ENCODE measurements at places on chromosomes 7 and 10.
A peak's percentile ranks its signal among the peaks of the same experiment; 100 is the strongest.

GRCh38 chr10:74924251-74924963 is 98.0 kb downstream of the KAT6B start:
- peak overlapping the region; percentile 78 for H3K27ac ChIP-seq
- peaks cover 14% of the 10 kb centered on the region for H3K4me1 ChIP-seq
- peak; percentile 94 for DNase-seq
- H3K36me3 ChIP-seq: no peaks in the 10 kb centered on the region
- peak overlapping the region; percentile 57 for H3K4me3 ChIP-seq
- no peaks in the 10 kb centered on the region for H3K27me3 ChIP-seq

DNA sequence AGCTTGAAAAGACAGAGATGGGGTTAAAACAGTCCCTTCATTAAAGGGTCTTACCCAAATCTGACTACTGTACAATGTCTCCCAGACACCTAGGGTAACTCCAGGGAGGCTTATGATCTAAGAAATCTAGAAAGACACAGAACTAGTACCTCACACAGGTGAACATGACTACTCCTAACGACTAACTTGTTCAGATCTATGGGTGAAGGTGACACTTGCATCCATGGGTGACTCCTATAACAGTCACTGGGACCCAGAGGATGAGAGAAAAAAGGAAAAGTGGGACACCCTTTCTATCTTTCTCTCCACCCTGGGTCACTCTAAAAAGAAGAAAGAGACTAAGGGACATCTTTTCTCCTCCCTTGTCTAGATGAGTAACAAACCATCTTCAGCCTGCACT is 19.2 kb downstream of the AKR1C8 start:
- no peaks in the 10 kb centered on the region for H3K27me3 ChIP-seq
- H3K36me3 ChIP-seq: no peaks in the 10 kb centered on the region
- no peak overlapping the region for H3K27ac ChIP-seq
- no peak overlapping the region for H3K4me3 ChIP-seq
- peak; percentile 5 for DNase-seq
- H3K4me1 ChIP-seq: no peaks in the 10 kb centered on the region

GRCh38 chr7:69550991-69551390 is 47.3 kb upstream of the AUTS2 start:
- H3K36me3 ChIP-seq: no peaks in the 10 kb centered on the region
- H3K27ac ChIP-seq: no peak overlapping the region
- no peak for DNase-seq
- peaks cover 12% of the 10 kb centered on the region for H3K27me3 ChIP-seq
- H3K4me1 ChIP-seq: no peaks in the 10 kb centered on the region
- no peak overlapping the region for H3K4me3 ChIP-seq

DNA sequence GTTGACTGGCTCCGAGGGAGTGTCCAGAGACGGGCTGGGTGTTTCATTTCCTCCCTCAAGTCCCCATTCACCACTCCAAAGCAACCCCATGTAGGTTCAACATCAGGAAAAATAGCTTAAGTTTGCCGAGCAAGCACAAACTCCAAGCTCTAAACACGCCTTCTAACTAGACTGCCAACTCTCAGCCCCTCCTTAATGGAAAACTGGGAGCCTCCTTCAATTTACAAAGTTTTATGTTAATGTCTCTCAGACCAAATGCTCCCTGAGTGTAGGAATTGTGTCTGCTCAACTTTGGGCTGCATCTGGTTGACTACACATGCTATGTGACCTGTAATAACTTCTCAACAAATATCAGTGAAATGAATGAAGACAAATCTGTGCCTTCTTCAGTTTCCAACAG is 87.5 kb downstream of the FAM204A start:
- no peaks in the 10 kb centered on the region for H3K36me3 ChIP-seq
- no peak for DNase-seq
- no peak overlapping the region for H3K27ac ChIP-seq
- H3K4me3 ChIP-seq: no peak overlapping the region

GRCh38 chr10:115219203-115219602 is 126.0 kb downstream of the ATRNL1 start:
- no peak overlapping the region for H3K27ac ChIP-seq
- no peaks in the 10 kb centered on the region for H3K27me3 ChIP-seq
- peaks cover 1% of the 10 kb centered on the region for H3K4me1 ChIP-seq

GRCh38 chr7:85890244-85890811 is 703.5 kb upstream of the SEMA3D start:
- no peak overlapping the region for H3K4me3 ChIP-seq
- no peaks in the 10 kb centered on the region for H3K36me3 ChIP-seq
- no peak overlapping the region for H3K27ac ChIP-seq
- no peaks in the 10 kb centered on the region for H3K27me3 ChIP-seq

GRCh38 chr10:76231286-76231934 is 800.0 kb downstream of the LRMDA start:
- peak; percentile 47 for DNase-seq
- no peaks in the 10 kb centered on the region for H3K27me3 ChIP-seq
- H3K4me3 ChIP-seq: no peak overlapping the region
- no peaks in the 10 kb centered on the region for H3K4me1 ChIP-seq
- no peaks in the 10 kb centered on the region for H3K36me3 ChIP-seq

- H3K36me3 ChIP-seq: no peaks in the 10 kb centered on the region
- H3K4me3 ChIP-seq: no peak overlapping the region
- H3K4me1 ChIP-seq: no peaks in the 10 kb centered on the region
- no peak overlapping the region for H3K27ac ChIP-seq
These were observed 649.1 kb downstream of the INHBA start for GRCh38 chr7:41053820-41054219.

DNA sequence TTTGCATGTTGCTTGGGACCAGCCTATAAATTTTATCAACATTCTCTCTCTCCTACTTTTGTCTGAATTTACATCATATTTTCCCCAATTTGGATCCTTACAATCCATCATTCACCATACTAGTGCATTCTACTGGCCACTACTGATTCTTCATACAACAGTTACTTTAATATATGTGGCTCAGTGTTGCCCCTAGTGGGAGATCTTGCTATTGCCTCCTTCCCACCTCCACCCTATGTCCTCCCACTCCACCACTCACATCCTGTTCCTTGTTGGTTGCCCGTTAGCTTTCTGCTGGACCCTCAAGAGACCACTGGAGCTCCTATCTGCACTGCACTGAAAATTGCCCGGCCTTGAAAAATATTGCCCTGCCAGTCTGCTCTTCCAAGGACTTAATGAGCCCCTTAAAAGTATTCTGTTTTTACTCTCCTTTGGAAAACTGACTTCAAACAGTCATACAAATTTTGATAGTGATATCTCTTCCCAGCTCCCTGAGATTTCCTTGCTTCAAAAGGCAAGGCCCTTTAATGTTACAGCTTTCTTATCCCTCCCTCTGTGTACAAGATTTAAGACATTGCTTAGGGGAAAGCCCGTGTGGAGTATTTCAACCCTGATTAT is 243.2 kb upstream of the TMEM229A start:
- no peaks in the 10 kb centered on the region for H3K4me1 ChIP-seq
- H3K36me3 ChIP-seq: no peaks in the 10 kb centered on the region
- H3K27me3 ChIP-seq: no peaks in the 10 kb centered on the region

GRCh38 chr7:3914051-3914775 is 613.2 kb downstream of the SDK1 start:
- H3K36me3 ChIP-seq: no peaks in the 10 kb centered on the region
- peak; percentile 24 for DNase-seq
- no peaks in the 10 kb centered on the region for H3K27me3 ChIP-seq
- peaks cover 11% of the 10 kb centered on the region for H3K4me1 ChIP-seq
- no peak overlapping the region for H3K27ac ChIP-seq

GRCh38 chr10:96287392-96288105 is 16.2 kb upstream of the BLNK start:
- no peak overlapping the region for H3K4me3 ChIP-seq
- no peaks in the 10 kb centered on the region for H3K36me3 ChIP-seq
- H3K27ac ChIP-seq: peak overlapping the region; percentile 83
- no peaks in the 10 kb centered on the region for H3K27me3 ChIP-seq
- H3K4me1 ChIP-seq: peaks cover 2% of the 10 kb centered on the region

DNA sequence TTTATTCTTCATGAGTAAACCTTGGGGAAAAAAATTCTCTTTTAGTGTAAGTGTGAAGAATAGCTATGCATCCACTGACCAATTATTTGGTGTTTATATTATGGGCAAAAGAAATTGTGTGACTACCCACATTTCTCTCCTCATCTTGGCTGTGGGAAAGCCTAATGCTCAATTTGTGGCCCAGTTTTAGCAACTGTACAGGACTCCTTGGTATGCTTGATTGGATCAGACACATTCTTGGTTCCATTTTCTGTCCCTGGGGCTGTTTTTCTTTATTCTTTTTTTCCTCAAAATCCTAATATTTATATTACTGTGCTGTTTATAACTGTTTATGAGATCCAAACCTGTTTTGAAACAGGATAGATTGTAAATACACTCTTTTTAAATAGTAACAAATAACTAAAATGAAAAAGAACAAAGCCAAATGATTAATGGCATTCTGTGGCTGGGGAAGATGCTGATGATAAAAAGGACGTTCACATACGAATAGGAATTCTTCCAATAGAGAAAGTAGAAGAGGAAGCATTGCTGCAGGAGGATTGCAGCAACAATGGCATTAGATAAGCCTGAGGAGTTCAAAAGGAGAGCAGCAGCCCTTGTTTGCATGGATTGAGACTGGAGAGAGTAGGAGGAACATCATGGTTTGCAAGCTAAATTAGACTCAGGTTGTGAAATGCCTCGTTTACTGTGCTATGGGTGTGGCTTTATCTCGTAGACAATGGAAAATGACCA is 580.5 kb downstream of the INHBA start:
- H3K36me3 ChIP-seq: no peaks in the 10 kb centered on the region
- H3K4me3 ChIP-seq: no peak overlapping the region
- peak; percentile 52 for DNase-seq
- H3K4me1 ChIP-seq: no peaks in the 10 kb centered on the region

- no peak overlapping the region for H3K4me3 ChIP-seq
- peaks cover 3% of the 10 kb centered on the region for H3K4me1 ChIP-seq
- peak; percentile 78 for DNase-seq
- H3K27me3 ChIP-seq: no peaks in the 10 kb centered on the region
These were observed 45.8 kb upstream of the SRRM3 start for GRCh38 chr7:76155938-76156337.

GRCh38 chr7:98949336-98950044 is 71.2 kb downstream of the TRRAP start:
- peaks cover 95% of the 10 kb centered on the region for H3K36me3 ChIP-seq
- no peak for DNase-seq
- H3K27me3 ChIP-seq: no peaks in the 10 kb centered on the region
- H3K4me1 ChIP-seq: peaks cover 5% of the 10 kb centered on the region
- no peak overlapping the region for H3K27ac ChIP-seq

DNA sequence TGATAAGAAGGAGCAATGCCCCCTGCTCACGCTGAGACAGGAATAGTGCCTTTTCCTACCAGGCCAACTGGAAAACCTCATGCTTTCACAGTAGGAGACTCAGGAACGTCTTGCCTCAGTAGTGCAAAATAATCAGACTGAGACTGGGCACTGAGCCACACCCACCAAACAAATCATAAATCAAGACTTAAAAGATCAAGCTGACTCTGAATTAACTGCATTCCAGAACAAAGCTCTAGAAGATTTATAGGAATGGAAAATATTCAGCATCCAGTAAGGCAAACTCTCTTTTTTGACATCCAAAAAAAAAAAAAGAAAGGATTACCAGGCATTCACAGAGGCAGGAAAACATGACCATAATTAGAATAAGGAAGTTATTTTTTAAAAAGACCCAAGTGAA is 30.5 kb upstream of the SLC18A3 start:
- no peak overlapping the region for H3K4me3 ChIP-seq
- H3K36me3 ChIP-seq: no peaks in the 10 kb centered on the region
- no peaks in the 10 kb centered on the region for H3K27me3 ChIP-seq
- no peak overlapping the region for H3K27ac ChIP-seq
- DNase-seq: peak; percentile 2

DNA sequence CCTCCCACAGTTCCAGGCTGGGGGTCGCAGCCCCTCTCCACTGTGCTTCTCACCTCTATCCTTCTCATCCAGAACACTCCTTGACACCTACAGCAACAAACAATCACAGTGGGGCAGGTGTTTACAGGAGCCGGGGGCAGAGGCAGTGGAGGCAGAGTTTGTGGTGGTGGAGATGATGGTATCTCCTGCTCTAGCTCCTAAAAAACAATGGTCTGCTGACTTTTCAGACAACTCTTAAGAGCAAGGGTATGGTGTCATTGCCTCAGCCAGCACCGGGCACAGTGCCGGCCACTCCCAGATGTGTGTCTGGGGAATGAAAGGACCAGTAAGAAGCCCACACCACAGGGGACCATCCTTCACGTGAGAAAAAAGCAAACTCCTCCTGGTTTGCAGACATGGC is 36.3 kb upstream of the ANTXRL start:
- no peak overlapping the region for H3K4me3 ChIP-seq
- DNase-seq: no peak
- no peaks in the 10 kb centered on the region for H3K36me3 ChIP-seq
- peaks cover 2% of the 10 kb centered on the region for H3K4me1 ChIP-seq
- H3K27me3 ChIP-seq: peaks cover 15% of the 10 kb centered on the region

GRCh38 chr10:45675388-45675787 is 2.8 kb upstream of the ZFAND4 start:
- H3K27me3 ChIP-seq: no peaks in the 10 kb centered on the region
- H3K4me3 ChIP-seq: no peak overlapping the region
- no peak overlapping the region for H3K27ac ChIP-seq
- no peak for DNase-seq
- peaks cover 7% of the 10 kb centered on the region for H3K4me1 ChIP-seq
- no peaks in the 10 kb centered on the region for H3K36me3 ChIP-seq

DNA sequence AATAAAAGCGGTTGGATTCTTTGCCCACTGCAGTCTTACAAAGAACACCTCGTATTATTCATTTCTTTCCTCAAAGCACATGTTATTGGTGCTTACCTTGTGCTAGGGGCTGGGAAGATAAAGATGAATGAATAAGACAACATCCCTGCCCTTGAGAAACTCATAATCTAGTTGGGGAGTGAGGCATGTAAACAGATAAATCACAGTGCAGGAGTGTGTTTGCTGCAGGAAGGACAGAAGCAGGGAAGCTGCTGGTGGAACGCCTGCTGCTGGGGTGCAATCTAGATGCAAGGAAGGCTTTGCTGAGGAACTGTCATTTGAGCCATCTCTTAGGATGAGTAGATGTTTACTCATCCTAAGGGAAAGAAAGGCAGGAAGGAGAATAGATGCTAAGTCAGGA is 135.6 kb downstream of the TMEM178B start:
- no peak overlapping the region for H3K27ac ChIP-seq
- no peaks in the 10 kb centered on the region for H3K27me3 ChIP-seq
- no peaks in the 10 kb centered on the region for H3K36me3 ChIP-seq
- no peaks in the 10 kb centered on the region for H3K4me1 ChIP-seq

DNA sequence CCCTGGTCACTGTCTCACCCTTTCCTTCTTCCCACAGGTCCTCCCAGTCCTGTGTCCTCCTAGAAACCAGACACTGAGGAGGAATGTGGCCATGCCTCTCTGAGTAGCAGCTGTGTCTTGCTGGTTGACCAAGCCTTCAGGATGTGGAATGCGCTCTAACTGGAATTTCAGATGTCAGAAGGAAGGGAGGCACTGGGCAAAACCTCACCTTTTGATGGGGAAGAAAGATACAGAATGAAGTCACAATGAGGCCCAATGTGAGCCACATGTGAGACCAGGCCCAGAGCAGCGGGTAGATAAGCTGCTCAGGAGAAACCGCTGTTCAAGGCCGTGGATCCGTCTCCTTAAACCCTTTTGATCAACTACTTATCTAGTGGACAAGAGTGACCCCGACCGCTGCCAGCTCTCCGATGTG is 54.8 kb upstream of the ECHDC3 start:
- H3K4me3 ChIP-seq: no peak overlapping the region
- no peaks in the 10 kb centered on the region for H3K36me3 ChIP-seq
- peak; percentile 12 for DNase-seq
- H3K4me1 ChIP-seq: peaks cover 4% of the 10 kb centered on the region
- H3K27ac ChIP-seq: no peak overlapping the region
- peaks cover 21% of the 10 kb centered on the region for H3K27me3 ChIP-seq

- peak; percentile 39 for DNase-seq
- no peaks in the 10 kb centered on the region for H3K36me3 ChIP-seq
- H3K27me3 ChIP-seq: no peaks in the 10 kb centered on the region
- no peak overlapping the region for H3K4me3 ChIP-seq
These were observed 12.4 kb upstream of the MTERF1 start for GRCh38 chr7:91892821-91893340.

Data from mesenchymal stem cell (in vitro differentiated cells and primary cell).